RPMI7951 (cell line): ENCODE measurements at places on chromosomes 5 and 9.
A peak's percentile ranks its signal among the peaks of the same experiment; 100 is the strongest.

GRCh38 chr5:171712616-171713015 is 73.0 kb upstream of the SMIM23 start:
- no peak for DNase-seq

DNA sequence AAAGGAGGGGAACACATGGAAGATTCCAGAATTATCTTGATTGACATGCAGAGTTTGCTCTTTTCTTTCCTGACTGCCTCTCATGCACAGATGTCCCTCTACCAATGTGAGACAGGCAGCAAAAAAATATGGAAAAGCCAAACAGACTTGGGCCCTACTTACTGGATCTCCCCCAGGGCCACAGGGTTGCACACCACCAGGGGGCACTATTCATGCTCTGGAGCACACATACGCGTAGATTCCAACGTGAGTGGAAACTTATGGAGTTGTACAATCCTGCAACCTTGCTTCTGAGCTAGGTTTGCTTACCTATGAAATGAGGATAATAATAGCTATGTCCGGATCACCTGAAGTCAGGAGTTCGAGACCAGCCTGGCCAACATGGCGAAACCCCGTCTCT is 319.5 kb downstream of the ARHGEF28 start:
- peak; percentile 15 for DNase-seq

DNA sequence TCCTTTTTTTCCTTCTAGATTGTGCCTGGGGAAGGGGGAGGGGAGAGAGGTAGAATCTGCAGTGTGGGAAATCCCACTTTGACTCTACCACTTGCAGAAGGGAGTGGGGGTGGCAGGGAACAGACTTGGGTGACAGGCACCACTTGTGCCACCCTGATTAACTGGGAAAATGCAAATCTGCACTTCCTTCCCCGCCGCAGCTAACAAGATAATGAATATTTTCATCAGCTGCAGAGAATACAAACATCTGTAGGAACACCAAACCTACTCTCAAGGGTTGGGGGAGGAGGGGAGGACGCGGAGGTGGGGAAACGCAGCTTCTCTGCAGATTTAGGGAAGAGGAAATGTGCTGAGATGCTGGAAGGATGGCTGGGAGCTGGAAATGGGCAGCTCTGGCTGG is 73.5 kb downstream of the TRIM32 start:
- no peak for DNase-seq

GRCh38 chr5:96014395-96014794 is 52.7 kb upstream of the ELL2 start:
- no peak for DNase-seq

DNA sequence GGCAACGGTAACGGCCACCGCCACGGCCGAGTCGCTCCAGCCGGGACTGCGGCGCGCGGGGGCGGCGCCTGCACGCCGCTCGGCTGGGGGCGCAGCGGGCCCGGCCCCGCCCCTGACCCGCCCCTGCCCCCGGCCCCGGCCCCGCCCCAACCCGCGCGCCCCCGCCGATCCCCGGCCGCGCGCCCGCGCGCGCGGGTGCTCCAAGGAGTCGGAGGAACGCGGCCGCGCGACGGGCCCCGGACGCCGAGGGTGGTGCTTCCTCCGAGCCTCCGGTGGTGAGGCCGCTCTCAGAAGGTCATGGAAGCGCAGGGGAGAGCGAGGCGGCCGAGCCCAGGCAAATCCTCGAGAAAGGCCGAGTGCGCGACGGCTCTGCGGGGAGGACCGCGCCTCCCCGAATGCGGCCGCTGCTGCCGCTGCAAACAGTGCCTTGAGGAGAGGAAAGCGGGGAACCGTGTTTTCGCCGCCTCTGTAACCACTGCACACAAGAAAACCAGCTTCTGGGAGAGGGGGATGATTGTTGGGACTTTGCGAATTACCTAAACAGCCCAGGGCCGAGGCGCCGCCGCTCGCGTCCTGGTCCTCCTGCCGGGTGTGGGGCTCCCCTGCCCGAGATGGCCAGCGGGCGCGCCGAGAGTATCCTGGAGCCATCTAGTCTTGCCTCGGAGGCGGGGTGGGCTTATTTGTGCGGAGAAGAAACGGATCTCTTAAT is at the start of gene LIFR:
Gene LIFR (minus strand): TSS at position 48 of the 709 bp plus-strand sequence. CDS start 25,999 bp downstream, outside the sequence.
- peak; percentile 73 for DNase-seq
